Testis (tissue), 5 donors: ENCODE measurements at places on chromosomes 3 and 15. TPM values are rescaled to one million over a fixed set of nuclear protein-coding genes. Genes with fewer than 3 reads are reported as not detected.

DNA sequence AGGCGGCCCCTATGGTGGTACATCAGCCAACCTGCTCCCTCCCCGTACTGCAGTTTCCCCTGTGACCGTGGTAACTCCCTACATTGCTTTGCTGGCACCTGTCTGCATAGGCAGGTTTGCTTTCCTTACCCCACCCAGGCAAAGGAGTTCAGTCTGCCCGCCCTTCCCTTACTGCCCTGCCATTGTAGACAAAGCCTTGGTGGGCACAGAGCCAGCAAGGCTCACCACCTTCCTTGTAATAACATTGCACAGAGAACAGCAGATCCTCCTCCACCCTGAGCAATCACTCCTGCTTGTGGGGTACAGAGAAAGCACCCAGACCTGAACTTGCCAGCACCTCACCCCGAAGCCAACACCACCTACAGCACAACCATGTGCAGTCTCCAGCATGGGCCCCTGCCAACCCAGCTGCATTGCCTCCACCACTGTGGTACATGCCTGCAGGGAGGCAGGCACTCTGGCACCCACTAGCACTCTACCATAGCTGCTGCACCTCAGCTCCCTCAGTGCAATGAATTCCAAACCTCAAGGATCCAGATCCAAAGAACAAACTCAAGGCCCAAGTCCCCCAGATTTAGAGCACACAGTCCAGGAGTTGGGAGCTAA lies 192.7 kb upstream of the KCNMB2 start:
- no peaks in the 10 kb centered on the region for H3K36me3 ChIP-seq
- no peak overlapping the region for H3K27ac ChIP-seq

GRCh38 chr3:54357301-54357700 lies 234.9 kb downstream of the CACNA2D3 start:
- H3K27me3 ChIP-seq: no peaks in the 10 kb centered on the region
- H3K27ac ChIP-seq: no peak overlapping the region
- H3K4me3 ChIP-seq: no peak overlapping the region
- H3K4me1 ChIP-seq: peaks cover 29% of the 10 kb centered on the region

GRCh38 chr3:56075089-56075488 lies 393.2 kb downstream of the ERC2 start:
- H3K27ac ChIP-seq: no peak overlapping the region
- no peaks in the 10 kb centered on the region for H3K27me3 ChIP-seq
- H3K4me3 ChIP-seq: no peak overlapping the region
- no peaks in the 10 kb centered on the region for H3K36me3 ChIP-seq

GRCh38 chr3:12716605-12717151 lies 42.4 kb downstream of the TMEM40 start:
- no peak overlapping the region for H3K27ac ChIP-seq
- H3K4me3 ChIP-seq: no peak overlapping the region
- no peaks in the 10 kb centered on the region for H3K27me3 ChIP-seq
- peaks cover 13% of the 10 kb centered on the region for H3K4me1 ChIP-seq

DNA sequence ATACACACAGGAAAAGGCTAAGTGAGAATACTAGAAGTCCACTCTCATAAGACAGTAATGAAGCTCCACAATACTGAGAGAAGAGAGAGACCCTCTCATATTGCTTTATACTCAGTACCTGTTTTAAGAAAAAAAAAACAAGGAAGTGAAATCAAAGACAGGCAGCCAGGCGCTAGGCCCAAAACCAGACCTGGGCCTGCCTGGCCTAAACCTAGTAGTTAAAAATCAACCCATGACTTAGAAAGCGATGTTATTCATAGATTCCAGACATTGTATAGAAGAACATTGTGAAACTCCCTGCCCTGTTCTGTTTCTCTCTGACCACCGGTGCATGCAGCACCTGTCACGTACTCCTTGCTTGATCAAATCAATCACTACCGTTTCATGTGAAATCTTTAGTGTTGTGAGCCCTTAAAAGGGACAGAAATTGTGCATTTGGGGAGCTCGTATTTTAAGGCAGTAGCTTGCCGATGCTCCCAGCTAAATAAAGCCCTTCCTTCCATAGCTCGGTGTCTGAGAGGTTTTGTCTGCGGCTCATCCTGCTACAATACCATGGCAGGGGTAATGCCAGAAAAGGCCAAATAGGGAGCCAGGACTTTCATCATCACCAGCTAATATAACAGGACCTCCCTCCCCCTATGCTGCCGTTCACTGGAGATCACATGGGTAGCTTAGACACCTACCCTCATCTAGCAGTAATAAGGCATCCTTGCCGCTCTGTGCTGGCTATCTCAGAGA lies 1294.1 kb downstream of the NSUN3 start:
- H3K4me3 ChIP-seq: no peak overlapping the region
- H3K27ac ChIP-seq: no peak overlapping the region
- H3K4me1 ChIP-seq: no peaks in the 10 kb centered on the region
- no peaks in the 10 kb centered on the region for H3K36me3 ChIP-seq
- DNase-seq: no peak

GRCh38 chr3:143581972-143582722 lies 266.1 kb downstream of the SLC9A9 start:
- no peak overlapping the region for H3K4me3 ChIP-seq
- no peaks in the 10 kb centered on the region for H3K36me3 ChIP-seq
- H3K27ac ChIP-seq: no peak overlapping the region

- no peaks in the 10 kb centered on the region for H3K36me3 ChIP-seq
- no peak overlapping the region for H3K27ac ChIP-seq
- DNase-seq: no peak
- no peaks in the 10 kb centered on the region for H3K4me1 ChIP-seq
These were observed 146.1 kb downstream of the LRTM1 start for GRCh38 chr3:54781728-54782127.

- peaks cover 36% of the 10 kb centered on the region for H3K4me1 ChIP-seq
- no peak for DNase-seq
- no peak overlapping the region for H3K27ac ChIP-seq
These were observed 3.3 kb downstream of the RAB8B start for GRCh38 chr15:63192619-63193206.

- H3K4me1 ChIP-seq: no peaks in the 10 kb centered on the region
- H3K27me3 ChIP-seq: no peaks in the 10 kb centered on the region
- DNase-seq: no peak
- no peak overlapping the region for H3K4me3 ChIP-seq
These were observed 166.8 kb upstream of the COL8A1 start for GRCh38 chr3:99471353-99472323.

GRCh38 chr3:64229903-64230302 lies 4.6 kb upstream of the PRICKLE2 start:
- no peaks in the 10 kb centered on the region for H3K36me3 ChIP-seq
- no peak overlapping the region for H3K4me3 ChIP-seq
- no peak overlapping the region for H3K27ac ChIP-seq

GRCh38 chr3:160671231-160671630 lies 5.7 kb upstream of the ARL14 start:
- H3K27ac ChIP-seq: no peak overlapping the region
- DNase-seq: no peak
- H3K4me1 ChIP-seq: no peaks in the 10 kb centered on the region
- no peaks in the 10 kb centered on the region for H3K36me3 ChIP-seq

GRCh38 chr3:49019941-49020329 lies 1.6 kb upstream of the DALRD3 start:
- peak overlapping the region; percentile 99 for H3K27ac ChIP-seq
- no peak for DNase-seq
- H3K4me3 ChIP-seq: peak overlapping the region; percentile 94
- H3K27me3 ChIP-seq: no peaks in the 10 kb centered on the region

DNA sequence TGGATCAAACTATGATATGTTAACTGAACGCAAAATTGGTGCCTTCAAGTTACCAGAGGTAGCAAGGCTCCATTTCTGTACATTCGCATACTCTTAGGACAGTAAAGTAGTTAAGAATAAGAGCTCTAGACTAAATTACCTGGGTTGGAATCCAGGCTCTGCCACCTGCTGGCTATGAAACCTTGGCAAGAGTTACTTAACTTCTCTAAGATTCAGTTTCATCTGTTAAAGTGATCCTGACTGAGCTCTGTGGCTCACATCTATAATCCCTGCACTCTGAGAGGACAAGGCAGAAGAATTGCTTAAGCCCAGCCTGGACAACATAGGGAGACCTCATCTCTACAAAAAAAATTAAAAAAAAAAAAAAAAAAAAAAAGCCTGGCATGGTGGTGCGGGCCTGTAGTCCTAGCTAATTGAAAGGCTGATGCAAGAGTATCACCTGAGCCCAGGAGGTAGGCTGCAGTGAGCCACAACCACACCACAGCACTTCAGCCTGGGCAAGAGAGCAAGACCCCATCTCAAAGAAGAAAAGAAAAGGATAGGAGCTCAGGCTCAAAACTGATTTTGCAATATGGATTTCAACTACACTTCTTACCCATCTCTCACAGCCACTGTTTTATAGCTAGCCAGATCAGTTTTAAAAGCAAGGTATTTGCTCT lies 21.3 kb downstream of the GSK3B start:
- DNase-seq: no peak
- H3K36me3 ChIP-seq: no peaks in the 10 kb centered on the region
- H3K27ac ChIP-seq: no peak overlapping the region
- no peak overlapping the region for H3K4me3 ChIP-seq
- H3K4me1 ChIP-seq: peaks cover 3% of the 10 kb centered on the region
- no peaks in the 10 kb centered on the region for H3K27me3 ChIP-seq

DNA sequence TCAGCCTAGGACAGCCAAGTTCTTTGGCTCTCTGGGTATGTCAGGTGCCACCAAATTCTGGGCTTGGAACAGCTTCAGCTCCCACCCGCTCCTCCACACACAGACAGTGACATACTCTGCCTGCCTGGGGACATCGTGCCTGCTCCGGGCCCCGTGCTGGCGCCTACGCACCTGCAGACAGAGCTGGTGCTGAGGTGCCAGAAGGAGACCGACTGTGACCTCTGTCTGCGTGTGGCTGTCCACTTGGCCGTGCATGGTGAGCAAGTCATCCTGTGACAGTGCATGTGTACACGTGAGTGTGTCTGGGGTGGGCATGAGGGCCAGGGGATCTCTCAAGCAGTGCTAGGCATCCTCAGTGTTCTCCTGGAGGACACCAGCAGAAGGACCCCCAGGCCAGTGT lies 922 bp downstream of the IL17RC start:
- H3K36me3 ChIP-seq: no peaks in the 10 kb centered on the region
- H3K27me3 ChIP-seq: no peaks in the 10 kb centered on the region
- no peak overlapping the region for H3K4me3 ChIP-seq
- no peak overlapping the region for H3K27ac ChIP-seq
- DNase-seq: no peak

GRCh38 chr3:36364260-36364659 lies 16.0 kb upstream of the STAC start:
- no peak for DNase-seq
- H3K27ac ChIP-seq: no peak overlapping the region
- H3K36me3 ChIP-seq: no peaks in the 10 kb centered on the region
- H3K4me3 ChIP-seq: no peak overlapping the region

DNA sequence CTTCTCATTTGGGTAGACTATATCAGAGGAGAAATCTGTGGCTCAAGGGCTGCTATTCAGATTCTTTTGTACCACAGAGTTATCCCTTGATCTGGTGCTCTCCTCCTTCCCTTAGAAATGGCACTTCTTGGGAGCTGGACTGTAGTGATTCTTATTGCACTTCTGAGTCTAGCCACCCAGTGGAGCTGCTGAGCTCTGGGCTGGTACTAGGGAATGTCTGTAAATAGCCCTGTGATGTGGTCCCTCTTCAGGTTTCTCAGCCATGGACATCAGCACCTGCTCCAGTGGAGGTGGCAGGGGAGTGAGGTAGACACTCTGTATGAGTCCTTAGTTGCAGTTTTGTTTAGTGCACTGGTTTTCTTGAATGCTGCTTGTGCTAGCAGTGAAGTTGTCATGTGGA lies 1292.6 kb downstream of the SI start:
- peak; percentile 37 for DNase-seq
- H3K4me3 ChIP-seq: no peak overlapping the region
- H3K4me1 ChIP-seq: no peaks in the 10 kb centered on the region
- H3K27ac ChIP-seq: no peak overlapping the region
- H3K27me3 ChIP-seq: no peaks in the 10 kb centered on the region

- H3K4me3 ChIP-seq: no peak overlapping the region
- DNase-seq: no peak
- H3K36me3 ChIP-seq: no peaks in the 10 kb centered on the region
- H3K27ac ChIP-seq: no peak overlapping the region
These were observed 217.9 kb downstream of the SNRPN start for GRCh38 chr15:25172691-25173090.

DNA sequence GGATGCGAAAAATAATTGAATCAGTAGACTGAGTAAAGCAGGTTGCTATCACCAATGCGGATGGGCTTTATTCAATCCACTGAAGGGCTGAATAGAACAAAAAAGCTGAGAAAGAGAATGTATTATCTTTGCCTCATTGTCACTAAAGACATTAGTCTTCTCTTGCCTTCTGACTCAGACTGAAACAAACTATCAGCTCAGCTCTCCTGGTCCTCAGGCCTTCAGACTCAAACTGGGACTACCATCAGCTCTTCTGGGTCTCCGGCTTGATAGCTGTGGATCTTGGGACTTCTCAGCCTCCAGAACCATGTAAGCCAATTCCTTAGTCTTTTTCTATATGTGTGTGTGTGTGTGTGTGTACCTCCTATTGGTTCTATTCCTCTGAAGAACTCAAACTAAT lies 12.6 kb downstream of the IFT57 start:
- no peak overlapping the region for H3K27ac ChIP-seq
- no peaks in the 10 kb centered on the region for H3K36me3 ChIP-seq
- DNase-seq: no peak
- H3K4me1 ChIP-seq: no peaks in the 10 kb centered on the region

DNA sequence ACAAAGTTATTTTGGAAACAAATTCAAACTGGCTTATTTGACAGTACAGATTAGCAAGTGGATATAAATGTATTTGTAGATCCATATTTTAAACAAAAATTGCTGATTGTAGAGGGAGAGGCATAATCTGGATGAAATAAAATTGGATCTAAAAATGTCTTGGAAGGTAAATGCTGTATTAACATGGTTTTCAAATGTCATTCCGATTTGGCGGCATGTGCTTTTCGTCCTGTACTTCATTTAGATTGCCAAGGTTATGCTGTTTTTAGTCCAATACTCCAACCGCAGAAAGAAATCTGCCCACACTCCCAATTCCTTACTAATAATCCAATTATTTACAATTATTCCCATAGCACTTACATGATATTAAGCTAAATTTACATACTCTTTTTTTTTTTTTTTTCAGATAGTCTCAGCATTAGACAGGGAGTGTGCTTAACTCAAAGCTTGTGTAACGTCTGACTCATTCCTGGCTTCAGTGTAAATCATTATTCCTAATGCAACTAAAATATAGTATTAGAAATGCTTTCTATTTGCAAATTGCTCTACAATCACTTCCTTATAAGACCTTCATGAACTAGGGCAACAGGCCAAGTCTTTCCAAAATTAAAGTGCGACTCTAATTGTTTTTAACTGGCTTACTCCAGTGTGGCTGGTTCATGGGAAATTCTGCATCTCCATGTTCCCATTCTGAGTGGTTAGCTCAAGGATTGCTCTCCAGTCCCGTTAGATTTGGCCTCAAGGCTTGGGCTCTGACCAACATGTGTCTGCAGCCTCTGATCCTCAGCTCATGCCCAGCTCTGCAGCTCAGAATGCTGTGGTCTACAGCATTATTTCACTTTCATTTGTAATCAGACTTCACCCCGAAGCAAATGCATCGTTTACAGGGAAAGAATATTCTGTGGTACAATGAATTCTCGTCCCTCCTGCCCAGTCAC lies 103.9 kb downstream of the FBN1 start:
- no peaks in the 10 kb centered on the region for H3K36me3 ChIP-seq
- H3K4me1 ChIP-seq: peaks cover 23% of the 10 kb centered on the region
- no peak overlapping the region for H3K27ac ChIP-seq
- no peaks in the 10 kb centered on the region for H3K27me3 ChIP-seq
- no peak for DNase-seq

CHRNA7 gene
- 24.5 TPM for total RNA-seq

HCLS1 gene
- total RNA-seq: 17.3 TPM

ARL13B gene
- total RNA-seq: 15.4 TPM

FETUB gene
- 0.79 TPM for total RNA-seq

FEZF2 gene
- total RNA-seq: not detected

SLC9A9 gene
- 2.7 TPM for total RNA-seq

FLNB gene
- 199 TPM for total RNA-seq

SLC22A13 gene
- total RNA-seq: 1.5 TPM

PRR23E gene
- total RNA-seq: 1.5 TPM

MASP1 gene
- total RNA-seq: 0.55 TPM

MRPS11 gene
- total RNA-seq: 33.9 TPM

SMCO1 gene
- total RNA-seq: 0.25 TPM
